Heart right ventricle (tissue), 16 donors: ENCODE measurements at places on chromosomes 3 and 15. TPM values are rescaled to one million over a fixed set of nuclear protein-coding genes. Genes with fewer than 3 reads are reported as not detected.
A peak's percentile ranks its signal among the peaks of the same experiment; 100 is the strongest.

Gene PLSCR5
- polyA plus RNA-seq = not detected

Gene SIDT1
- 0.32 TPM for polyA plus RNA-seq

Gene CGNL1
- 6.9 TPM for polyA plus RNA-seq

GRCh38 chr15:31758126-31758525, 272.2 kb upstream of the CHRNA7 start:
- no peaks in the 10 kb centered on the region for H3K36me3 ChIP-seq
- no peak overlapping the region for H3K27ac ChIP-seq
- DNase-seq = peak; percentile 64
- no peaks in the 10 kb centered on the region for H3K27me3 ChIP-seq
- peaks cover 7% of the 10 kb centered on the region for H3K4me1 ChIP-seq

- H3K4me3 ChIP-seq = no peak overlapping the region
- H3K36me3 ChIP-seq = no peaks in the 10 kb centered on the region
- peak; percentile 41 for DNase-seq
- no peaks in the 10 kb centered on the region for H3K27me3 ChIP-seq
- peak overlapping the region; percentile 75 for H3K27ac ChIP-seq
Measured at GRCh38 chr3:4722103-4722502, 229.0 kb downstream of the ITPR1 start.

GRCh38 chr3:175526609-175527280, 667.6 kb downstream of the NAALADL2 start:
- H3K4me1 ChIP-seq = no peaks in the 10 kb centered on the region
- no peak for DNase-seq
- no peak overlapping the region for H3K27ac ChIP-seq
- no peaks in the 10 kb centered on the region for H3K27me3 ChIP-seq
- H3K36me3 ChIP-seq = no peaks in the 10 kb centered on the region

GRCh38 chr3:171055336-171056178, 29.0 kb upstream of the SLC2A2 start:
- H3K4me3 ChIP-seq = no peak overlapping the region
- H3K27me3 ChIP-seq = no peaks in the 10 kb centered on the region
- no peak for DNase-seq

- DNase-seq = no peak
- no peak overlapping the region for H3K27ac ChIP-seq
- no peak overlapping the region for H3K4me3 ChIP-seq
- no peaks in the 10 kb centered on the region for H3K36me3 ChIP-seq
- peaks cover 4% of the 10 kb centered on the region for H3K4me1 ChIP-seq
Measured at GRCh38 chr3:122931636-122932035, 95.9 kb downstream of the SEMA5B start.
